ENCODE measurements at places on chromosomes 1 and 21.
A peak's percentile ranks its signal among the peaks of the same experiment; 100 is the strongest.

GRCh38 chr1:228180959-228181644 lies 15.5 kb downstream of the IBA57 start:
- no peak for DNase-seq

DNA sequence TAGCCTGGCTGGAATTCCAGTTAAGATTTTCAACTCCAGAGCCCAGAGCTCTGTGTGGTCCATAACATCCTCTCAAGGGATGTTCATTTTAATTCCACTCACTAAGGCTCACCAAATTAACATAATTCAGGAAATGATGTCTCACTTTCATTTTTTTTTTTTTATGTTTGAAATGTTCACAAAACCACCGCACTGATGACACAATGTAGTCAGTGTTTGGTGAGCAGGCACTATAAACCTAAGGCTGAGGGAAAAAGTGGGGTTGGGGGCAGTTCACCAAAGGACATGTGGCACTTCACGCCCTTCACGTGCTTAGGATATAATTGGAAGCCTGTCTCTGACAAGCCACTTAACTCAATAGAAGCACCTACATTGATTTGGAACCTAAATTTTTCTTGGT lies 177.3 kb upstream of the CAMK1G start:
- DNase-seq: no peak

- no peak for DNase-seq
Measured at GRCh38 chr1:19476450-19477190, 8.7 kb downstream of the CAPZB start.

GRCh38 chr1:233868461-233868860 lies 36.0 kb upstream of the SLC35F3 start:
- DNase-seq: no peak

- DNase-seq: no peak
Measured at GRCh38 chr21:29245104-29245643, 53.5 kb upstream of the BACH1 start.

GRCh38 chr1:40976952-40977690 lies 2.4 kb upstream of the CTPS1 start:
- DNase-seq: no peak

GRCh38 chr21:45049714-45050344 lies 24.6 kb upstream of the ADARB1 start:
- no peak for DNase-seq

DNA sequence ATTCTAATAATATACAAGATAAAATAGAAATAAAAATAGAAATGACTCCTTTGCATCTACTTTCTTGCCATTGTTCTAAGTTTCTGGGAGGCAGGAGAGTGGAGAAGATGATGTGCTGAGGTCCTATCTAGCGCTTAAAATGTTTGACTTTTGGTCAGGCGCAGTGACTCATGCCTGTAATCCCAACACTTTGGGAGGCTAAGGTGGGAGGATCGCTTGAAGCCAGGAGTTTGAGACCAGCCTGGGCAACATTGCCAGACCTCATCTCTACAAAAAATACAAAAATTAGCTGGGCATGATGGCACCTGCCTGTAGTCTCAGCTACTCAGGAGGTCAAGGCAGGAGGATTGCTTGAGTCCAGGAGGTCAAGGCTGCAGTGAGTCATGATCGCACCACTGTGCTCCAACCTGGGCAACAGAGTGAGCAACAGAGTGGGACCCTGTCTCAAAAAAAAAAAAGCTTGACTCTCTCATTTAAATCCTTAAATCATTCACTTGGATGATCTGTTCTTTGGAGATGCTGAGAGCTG lies 24.2 kb upstream of the SLC45A1 start:
- DNase-seq: no peak

DNA sequence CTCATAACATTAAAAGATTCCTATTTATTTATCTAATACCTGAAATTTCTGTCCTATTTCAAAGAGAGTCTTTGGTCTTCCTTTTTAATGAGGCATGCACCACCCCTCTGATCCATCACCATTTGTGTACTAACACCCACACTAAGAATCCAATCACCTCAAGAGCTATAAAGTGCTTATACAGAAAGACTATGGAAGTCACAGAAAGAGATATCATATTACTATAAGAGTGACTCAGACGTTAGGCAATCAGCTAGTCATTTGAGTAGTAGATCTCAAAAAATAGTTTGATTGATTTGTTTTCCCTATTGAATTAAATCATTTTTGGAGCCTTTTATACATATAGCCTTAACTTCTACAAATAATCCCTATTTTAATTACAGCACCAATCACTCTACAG lies 46.1 kb downstream of the NME7 start:
- DNase-seq: no peak

- no peak for DNase-seq
Measured at GRCh38 chr1:1853593-1854257, 37.2 kb downstream of the GNB1 start.

GRCh38 chr1:85366391-85367170 lies 90.1 kb upstream of the BCL10 start:
- no peak for DNase-seq

- DNase-seq: no peak
Measured at GRCh38 chr21:45010096-45010495, 64.3 kb upstream of the ADARB1 start.

GRCh38 chr1:70509996-70510876 lies 99.2 kb downstream of the CTH start:
- DNase-seq: no peak

DNA sequence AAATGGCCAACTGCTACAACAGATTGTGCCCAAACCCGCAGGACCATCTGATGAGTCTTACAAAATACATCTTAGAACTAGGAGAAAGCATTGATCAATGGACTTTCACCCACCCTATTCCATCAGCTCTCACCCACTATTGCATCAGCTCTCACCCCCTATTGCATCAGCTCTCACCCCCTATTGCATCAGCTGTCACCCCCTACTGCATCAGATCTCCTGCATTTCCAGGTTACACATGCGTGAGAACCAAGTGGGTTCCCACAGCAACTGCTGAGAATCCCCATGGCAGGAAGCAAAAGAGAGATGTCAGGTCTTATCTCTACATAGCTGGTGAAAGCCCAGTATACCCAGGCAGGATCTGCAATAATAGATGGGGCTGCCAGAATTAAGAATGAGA lies 533.5 kb downstream of the LTN1 start:
- DNase-seq: no peak

DNA sequence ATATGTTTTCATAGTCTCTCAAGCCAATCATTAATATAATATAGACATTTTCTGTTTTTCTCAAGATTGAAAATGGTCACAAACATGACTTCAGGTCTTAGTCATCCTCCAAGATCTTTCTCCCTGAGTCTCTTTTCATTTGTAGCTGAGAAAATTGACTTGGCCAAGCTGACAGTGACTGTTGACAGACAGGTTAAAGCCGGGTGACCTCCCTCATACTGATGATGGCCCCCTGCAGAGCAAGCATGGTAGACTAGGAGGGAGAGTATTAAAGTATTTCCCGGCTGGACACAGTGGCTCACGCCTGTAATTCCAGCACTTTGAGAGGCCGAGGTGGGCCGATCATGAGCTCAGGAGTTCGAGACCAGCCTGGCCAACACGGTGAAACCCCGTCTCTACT lies 6.8 kb upstream of the KIAA1614 start:
- no peak for DNase-seq

DNA sequence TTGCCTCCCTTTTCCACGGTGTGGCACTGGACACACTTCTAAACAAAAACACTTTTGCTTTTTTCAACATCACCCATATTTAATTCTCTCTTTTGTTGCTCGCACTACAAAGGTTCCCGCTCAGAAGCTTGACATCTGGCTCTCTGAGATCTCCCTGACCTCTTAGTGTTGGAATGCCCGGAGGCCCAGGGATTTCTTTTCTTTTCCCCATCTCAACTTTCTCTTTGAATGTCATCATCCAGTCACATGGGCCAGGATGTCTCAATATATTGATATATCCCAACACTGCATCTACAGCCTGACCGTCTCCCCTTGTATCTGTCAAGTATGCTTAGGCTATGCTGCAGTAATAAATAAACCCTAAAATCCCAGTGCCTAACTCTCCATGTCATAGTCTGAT lies 54.3 kb upstream of the DESI2 start:
- no peak for DNase-seq

DNA sequence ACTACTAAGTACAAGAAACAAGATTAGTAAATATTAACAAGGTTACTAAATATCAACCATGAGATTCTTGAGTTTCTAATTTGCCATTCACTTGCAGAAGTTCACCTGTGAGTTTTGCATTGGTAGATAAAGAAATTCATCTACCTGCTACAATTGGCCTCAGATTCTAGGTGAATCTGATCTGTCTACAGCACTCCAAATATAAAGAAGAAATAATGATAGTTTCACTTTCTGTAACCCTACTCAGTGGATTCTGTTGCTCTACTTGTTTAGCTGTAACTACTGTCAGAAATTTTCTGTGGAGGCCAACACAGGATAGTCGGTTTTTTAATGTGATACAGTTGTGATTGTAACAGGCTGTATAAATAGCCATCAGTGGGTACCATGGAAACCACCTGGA lies 118.6 kb downstream of the NR5A2 start:
- no peak for DNase-seq

GRCh38 chr1:243883551-243883950 lies 33.5 kb upstream of the AKT3 start:
- DNase-seq: no peak

DNA sequence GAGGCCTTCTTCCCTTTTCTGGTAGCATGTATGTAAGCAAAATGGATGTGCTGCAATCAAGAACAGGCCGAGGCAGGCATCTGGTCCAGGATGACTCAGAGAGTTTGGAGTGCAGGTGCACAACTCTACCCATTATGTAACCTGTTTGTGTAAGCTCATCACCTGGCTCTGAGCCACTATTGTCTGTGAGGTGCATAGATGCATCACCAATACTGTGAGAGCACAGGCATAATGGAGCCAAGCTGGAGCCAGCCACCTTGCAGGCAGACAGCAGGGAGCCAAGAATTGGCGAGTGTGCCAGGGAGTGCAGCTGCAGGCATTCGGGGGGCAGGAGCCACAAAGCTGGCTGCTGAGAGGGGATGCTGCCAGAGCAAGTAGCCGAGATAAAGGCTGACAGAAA lies 549.9 kb upstream of the RGS18 start:
- DNase-seq: no peak

DNA sequence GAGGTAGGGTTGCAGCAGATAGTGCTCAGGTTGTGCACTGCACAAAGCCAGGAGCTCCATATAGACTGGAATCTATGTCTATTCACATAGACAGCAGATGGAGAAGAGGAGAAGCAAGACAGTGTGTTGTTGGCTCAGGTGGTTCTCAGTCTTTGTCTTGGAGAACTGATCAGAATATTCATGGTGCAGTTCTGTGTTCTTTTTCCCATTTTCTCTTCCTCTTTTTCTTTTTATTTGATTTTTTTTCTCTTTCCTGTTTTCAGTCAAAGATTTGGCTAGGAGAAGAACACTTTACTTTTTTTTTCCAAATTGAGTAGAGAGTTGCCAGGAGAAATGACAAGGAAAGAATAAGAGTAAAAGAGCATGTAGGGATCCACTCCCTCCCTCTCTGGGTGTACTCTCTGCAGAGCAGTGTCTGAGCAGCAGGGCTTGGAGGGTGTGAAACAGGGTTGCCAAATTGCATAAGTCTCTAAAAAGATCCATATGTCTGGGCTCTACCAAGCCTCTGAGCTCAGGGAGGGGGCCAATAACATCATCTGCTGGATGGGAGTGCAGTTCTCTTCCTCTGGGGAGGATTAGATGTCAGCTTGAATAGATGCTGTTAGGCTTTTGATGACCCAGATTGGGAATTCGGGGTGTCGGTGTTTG lies 8.7 kb upstream of the CD34 start:
- no peak for DNase-seq

- no peak for DNase-seq
Measured at GRCh38 chr1:198619375-198620140, 19.3 kb upstream of the PTPRC start.

DNA sequence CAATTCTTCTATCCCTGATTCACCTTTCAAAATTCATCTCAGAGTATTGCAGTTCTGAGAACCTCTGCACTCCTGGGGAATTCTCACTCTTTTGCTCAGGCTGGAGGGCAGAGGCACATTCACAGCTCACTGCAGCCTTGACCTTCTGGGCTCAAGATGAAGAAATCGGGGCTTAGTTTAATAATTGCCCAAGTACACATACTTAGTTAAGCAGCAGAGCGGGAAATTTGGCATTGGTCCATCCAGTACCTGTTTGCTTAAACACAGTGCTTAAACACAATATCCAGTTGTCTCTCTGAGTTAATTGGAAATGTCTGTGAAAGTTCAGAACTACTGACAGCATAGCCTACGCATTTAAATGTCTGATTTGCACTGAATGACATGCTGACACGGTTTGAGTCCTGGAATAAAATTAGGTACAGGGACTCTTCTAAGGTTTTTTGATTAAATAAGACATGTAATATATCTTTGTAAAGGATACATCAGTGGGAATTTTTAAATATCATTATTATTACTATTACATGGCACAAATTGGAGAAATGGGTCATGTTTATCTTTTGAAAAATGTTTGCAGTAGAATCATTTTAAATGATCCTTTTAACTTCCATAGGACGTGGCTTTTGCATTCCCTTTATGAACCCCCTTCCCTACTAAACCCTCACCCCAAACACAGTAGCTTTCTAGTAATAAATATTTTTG lies 337.4 kb downstream of the SRGAP2C start:
- no peak for DNase-seq

GRCh38 chr1:192153276-192153675 lies 5.0 kb upstream of the RGS18 start:
- DNase-seq: no peak

GRCh38 chr1:12618965-12619791 lies 1.2 kb upstream of the DHRS3 start:
- DNase-seq: peak; percentile 64

DNA sequence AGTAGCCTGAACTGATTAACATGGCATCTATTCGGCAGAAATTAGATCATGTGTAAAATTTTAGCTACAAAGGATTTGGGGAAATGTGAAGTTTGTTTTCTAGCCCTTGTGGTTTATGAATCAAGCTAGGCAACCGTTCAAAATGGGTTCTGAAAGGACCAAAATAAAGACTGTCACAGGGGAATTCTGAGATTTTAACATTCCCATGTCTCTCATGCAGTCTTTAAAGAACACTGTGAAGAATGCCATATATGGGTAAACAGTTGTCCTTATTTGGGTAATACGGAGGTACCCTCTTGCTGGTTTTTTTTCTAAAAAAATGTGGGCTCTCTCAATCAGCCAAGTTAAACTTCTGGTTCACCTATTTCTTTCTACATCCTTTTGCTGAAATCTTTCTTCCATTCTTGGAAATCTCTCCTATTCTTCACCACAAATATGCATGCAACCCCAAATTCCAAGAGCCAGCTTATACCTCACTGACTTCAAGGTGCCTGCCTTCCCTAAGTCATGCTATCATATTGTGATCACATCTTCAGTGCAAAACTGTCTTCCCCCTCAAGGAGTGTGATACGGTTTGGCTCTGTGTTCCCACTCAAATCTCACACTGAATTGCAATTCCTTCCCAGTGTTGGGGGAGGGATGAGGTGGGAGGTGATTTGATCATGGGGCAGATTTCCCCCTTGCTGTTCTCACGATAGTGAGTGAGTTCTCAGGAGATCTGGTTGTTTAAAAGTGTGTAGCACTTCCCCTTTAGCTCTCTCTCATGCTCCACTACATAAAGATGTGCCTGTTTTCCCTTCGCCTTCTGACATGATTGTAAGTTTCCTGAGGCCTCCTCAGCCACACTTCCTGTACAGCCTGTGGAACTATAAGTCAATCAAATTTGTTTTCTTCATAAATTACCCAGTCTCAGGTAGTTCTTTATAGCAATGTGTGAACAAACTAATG lies 308.7 kb downstream of the TTLL7 start:
- DNase-seq: no peak
